Fibroblast of skin of left quadriceps (primary cell): ENCODE measurements at places on chromosomes 11 and 22.

DNA sequence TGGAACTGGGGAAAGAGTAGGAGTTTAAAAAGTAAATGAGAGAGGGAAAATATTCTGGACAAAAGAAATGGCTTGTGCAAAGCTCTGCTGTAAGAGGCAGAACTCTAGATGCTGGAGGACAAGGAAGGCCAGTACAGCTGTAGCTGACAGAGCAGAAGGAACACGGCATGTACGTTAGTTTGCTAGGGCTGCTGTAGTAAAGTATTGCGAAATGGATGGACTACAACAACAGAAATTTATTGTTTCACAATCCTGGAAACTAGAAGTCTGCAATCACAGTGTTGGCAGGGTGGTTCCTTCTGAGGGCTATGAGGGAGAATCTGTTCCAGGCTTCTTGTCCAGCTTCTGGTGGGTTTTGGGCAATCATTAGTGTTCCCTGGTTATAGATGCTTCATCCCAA is 454.4 kb downstream of the NTM start:
- DNase-seq = peak; percentile 7

GRCh38 chr22:38028344-38029130 is 28.7 kb upstream of the PICK1 start:
- no peak for DNase-seq

- no peak for DNase-seq
Observed at GRCh38 chr22:19815093-19815822, 39.4 kb downstream of the GNB1L start.

DNA sequence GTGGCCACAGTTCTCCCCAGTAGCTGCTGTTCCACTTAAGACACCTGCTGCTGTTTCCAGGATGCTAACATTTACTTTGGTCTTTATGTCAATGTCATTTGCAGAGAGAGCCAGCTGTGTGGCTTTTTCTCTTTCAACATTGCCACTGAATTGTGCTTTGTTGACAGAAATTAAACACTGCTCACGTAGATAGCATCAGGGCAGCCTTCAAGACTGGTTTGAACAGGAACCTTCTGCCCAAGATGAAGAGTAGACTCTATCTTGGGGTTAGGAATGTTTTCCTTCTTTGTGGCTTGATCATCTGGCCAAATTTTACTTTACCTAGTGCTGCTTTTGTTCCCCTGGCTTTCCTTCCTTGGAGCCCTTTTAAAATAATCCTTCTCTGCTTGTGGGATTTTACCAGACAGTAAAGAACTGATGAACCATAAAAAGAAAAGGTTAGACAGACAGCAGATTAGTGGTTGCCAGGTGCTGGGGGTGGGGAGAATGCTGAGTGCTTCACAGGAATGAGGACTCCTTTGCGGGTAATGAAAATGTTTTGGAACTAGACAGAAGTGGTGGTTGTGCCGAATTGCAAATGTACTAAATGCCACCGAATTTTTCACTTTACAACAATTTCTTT is 22.7 kb upstream of the XBP1 start:
- no peak for DNase-seq

DNA sequence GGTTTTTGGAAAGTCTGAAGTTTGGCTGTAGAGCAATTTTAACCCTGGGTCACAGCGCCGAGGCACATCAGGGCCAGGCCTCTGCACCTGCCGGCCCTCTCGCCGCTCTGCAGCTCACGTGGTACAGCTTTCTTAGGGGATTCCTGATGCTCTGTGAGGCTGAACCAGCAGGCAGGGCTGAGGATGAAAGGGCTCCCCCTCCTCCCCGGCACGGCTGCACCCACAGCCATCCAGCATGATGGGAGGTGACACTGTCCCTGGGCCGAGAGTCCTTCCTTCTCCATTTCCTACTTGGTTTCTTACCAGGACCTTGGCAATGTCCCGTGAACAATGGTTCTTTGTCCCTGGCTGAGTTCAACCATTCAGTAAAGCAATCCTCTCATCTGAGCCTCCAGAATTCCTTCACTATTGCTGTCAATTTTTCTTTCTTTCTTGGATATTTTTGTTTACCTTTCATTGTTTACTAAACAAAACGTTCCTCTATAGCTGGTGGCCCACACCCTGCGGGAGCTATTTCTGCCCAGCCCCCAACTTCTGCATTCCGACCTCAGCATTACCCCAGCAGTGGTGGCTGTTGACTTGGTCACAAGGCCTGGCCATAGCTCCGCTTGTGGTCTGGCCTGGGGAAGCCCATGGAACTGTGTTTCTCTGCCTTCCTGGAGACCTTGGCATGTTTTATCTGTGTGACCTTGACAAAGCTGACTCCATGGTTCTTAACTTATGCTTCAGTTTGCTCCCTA is 172.8 kb upstream of the B3GAT1 start:
- no peak for DNase-seq

DNA sequence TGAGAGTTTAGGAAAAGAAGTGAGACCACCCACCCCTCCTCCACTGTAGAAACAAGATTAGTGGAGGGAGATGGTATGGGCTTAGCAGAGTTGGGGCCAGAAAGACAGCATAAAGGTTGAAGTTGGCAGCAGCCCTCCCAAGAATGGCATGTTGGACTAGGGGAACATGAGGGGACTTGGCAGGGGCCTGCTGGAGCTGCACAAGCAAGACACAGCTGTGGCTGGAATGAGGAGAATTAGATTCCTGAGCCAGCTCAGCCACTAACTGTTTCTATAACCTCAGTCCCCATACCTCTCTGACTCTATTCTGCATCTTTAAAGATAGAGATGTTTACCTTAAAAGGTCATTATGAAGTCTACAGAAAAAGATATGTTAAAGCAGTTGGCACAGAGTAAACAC is 13.2 kb downstream of the MAP6 start:
- peak; percentile 30 for DNase-seq

DNA sequence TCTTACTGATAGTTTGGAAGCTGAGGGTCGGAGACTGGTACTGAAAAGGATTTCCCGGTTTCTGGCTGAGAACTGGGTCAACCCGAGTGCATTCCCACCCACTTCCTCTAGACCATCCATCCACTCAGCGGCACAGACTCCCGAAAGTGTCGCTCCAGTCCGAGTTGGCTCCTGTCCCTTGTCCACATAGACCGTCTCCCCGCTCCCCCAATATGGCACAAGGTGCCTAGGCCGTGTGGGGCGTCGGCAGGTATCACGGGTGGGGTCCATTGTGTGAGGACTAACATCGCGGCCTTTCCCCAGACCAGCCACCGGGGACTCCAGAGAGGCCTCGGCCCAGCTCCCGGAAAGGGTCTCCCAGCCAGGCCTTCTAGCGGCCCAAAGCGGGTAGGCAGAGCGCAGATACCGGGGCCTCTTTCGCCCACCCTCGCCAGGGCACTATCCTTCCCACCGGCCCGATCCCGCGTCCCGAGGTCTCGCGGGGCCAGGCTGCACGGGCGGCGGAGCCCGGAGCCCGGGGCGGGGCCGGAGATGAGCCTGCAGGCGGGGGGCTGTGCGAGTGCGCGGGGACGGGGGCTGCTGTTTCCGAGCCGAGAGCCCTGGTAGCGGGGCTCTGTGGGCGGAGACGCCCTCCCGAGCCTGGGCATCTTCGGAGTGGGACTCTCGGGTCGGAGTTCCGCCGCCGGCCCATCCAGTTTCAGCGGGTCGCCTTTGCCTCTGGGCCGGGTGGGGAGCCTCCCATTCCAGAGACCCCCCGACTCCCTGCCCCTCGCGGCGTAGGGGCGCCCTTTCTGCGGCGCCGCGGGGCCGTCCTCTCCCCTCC is 21.1 kb downstream of the SERPINH1 start:
- peak; percentile 69 for DNase-seq

DNA sequence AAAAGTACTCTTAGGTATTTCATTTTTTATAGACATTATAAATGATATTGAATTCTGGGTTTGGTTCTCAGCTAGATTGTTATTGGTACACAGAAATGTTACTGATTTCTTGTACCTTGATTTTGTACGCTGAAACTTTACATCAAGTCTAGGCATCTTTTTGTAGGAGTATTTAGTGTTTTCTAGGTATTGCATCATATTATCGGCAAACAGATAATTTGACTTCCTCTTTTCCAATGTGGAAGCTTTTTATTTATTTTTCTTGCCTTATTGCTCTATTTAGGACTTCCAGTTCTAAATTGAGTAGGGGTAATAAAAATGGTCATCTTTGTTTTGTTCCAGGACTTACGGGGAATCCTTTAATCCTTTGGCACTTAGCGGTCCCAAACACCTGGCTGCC is 676.6 kb upstream of the CCDC179 start:
- no peak for DNase-seq

GRCh38 chr11:125165111-125165842 is 726 bp downstream of the PKNOX2 start:
- no peak for DNase-seq

DNA sequence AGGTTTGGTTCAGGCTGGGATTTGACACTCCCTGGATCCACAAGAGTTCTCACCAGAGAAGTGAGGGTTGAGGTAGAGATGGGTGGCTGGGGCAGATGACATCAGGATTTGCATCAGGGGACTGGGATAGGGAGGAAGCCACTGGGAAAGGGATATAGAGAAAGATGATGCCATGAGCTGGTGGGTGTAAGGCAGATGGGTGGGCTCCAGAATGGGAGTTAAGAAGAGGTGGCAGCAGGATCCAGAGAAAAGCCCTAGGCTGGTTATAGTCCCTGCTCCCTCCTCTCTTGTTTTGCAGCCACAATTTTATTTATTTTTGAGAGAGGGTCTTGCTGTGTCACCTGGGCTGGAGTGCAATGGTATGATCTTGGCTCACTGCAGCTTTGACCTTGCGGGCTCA is 1.8 kb upstream of the C1QTNF4 start:
- DNase-seq = no peak

GRCh38 chr11:27150098-27150497 is 109.5 kb downstream of the BBOX1 start:
- DNase-seq = no peak

DNA sequence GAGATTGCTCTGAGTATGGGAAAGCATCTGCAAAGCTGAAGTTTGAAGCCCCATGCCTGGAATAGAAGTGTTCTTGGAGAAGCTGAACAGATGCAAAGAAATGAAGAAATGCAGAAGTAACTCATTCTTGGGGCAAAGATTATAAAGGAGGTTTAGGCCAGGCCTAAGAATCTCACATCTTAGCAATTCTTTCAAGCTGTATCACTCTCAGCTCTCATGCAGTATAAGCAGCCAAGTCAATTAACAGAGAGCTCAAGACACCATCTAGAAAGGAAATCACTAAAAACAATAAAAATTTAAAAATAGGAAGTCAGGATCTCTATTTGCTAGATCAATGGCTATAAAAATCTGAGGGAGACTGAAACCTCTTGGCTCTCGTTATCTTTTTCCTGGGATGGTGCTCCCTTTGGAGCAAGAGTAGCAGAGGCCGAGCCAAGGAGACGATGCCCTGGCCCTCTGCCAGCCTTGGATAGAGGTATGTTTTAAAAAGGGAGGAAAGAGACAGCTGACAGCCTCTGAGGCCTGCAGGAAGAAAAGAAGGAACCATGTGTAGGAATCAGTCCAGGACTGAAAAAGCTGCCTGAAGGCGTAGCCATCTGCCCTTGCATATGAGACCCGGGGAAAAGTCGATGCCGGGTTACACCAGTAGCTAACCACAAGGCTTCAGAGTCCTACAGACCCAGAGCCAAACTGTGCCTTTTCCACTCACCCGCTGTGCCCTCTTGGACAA is 229.8 kb downstream of the BLID start:
- DNase-seq = no peak

GRCh38 chr11:11081288-11081687 is 223.4 kb upstream of the ZBED5 start:
- no peak for DNase-seq

DNA sequence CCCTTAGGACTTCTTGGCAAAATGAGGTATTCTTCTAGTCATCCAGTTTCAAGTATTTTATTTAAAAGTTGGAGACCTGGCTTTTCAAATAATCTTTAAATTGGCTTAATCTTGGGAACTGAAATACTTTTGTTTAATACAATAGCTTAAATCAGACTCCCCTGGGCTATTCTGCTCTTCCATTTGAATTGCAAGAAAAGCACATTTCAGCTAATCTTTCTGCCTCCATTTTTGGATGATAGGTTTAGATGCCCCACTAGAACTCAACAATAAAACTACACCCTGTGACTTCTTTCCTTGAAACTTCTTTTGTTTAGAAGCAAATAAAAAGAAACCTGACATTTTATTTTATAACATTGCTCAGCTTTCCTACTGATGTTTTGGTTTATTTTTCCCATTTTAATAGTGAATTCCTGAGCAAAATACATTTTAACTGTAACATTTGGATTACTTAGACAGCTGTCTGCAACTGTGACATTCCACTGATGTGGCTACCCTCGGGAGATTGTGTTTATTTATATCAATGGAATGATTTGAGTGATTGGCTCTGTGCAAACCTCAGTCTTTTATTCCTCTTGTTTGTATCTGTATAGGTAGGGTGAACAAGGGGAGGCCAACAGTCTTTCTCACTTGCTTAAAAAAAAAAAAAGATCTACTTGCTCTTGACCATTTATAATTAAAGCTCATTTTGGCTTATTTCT is 1045.8 kb upstream of the CNTN5 start:
- DNase-seq = no peak

DNA sequence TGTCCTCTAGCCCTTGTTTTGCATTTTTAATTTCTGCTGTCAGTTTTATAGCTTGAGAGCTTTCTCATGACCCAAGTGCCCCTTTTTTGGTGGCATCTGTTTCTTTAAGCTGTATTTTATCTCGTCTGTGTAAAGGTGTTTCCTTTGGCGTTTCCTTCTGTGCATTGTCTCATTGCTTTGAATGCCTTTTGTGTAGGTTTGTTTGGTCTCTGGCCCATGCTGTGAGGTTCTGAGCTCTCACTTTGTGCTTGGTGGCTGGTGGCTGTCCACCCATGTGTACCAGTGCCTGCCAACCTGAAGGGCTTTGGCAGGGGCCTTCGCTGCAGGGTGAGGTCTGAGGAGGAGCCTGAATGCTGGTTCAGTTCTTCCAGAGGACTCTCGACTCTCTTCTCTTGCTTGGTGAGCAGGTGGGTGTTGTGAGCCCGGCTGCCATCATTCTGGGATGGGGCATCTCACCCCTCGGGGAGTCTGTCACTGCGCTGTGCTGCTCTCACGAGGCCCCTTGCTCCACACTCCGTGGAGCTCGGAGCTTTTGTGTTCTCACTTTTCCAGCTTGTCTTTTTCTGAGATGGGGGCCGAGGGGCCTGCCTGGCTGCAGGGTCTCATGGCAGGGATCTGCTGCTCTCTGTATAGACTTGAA is 14.9 kb downstream of the AP2A2 start:
- no peak for DNase-seq

DNA sequence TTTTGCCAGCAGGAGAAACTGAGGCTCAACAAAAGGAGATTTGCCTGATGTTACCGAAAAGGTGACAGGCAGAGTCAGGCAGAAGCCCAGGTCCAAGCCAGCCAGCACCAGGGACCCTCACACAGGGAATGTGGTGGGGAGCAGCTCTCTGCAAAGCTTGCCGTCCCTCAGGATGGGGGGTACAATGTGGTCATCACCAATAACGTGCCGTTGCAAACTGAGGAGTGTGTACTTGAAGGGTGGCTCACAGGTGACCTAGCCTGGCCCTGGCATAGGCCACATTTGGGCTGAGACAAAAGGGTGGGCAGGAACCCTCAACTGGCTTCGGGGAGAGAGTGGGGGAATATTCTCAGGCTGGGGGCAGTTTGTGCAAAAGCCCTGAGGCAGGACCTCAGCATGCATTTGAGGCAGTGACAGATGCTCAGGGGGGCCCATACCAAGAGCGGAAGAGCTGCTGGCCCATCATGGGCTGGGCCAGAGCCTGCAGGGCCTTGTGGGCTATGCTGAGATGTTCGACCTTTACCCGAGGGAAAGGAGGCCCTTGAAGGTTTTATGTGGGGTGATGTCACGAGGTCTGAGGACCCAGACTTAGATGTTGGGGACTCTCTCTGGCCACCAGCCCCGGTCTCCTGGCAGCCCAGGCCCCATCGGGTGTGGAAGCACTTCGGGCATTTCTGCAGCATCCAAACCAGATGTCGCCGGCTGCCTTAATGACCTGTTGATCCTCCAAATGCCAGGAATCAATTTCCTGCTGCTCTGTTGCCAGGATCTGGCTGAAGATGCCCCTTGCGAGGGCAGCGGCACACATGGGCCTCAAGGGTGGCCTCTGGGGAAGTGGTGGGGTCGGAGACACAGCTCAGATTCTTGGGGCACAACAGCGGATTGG is 57.4 kb upstream of the SHISAL1 start:
- DNase-seq = no peak
